ENCODE measurements at places on chromosomes 4 and X.

DNA sequence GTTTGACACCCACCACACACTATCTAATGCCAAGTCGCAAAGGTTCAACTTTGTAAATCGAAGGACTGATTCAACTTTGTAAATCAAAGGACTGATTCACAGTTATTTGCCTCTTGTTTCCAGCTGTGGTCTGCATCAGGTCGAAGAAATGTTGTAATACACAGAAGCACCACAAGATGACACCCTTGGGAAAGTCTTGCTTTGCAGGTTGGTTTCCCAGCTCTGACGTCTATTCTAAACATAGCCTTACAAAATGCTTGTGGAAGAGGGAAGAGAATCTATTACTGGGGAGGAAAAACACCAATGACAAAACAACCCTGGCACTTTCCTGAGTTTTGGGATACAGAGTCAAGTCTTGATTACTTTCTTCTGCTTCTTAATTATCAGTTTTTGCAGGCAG, 35.3 kb downstream of the SUPT20HL1 start:
- DNase-seq = no peak

- no peak for DNase-seq
Measured at GRCh38 chr4:60020389-60020788, 1179.7 kb upstream of the ADGRL3 start.

- no peak for DNase-seq
Measured at GRCh38 chr4:52912608-52913007, 50.5 kb downstream of the RASL11B start.

DNA sequence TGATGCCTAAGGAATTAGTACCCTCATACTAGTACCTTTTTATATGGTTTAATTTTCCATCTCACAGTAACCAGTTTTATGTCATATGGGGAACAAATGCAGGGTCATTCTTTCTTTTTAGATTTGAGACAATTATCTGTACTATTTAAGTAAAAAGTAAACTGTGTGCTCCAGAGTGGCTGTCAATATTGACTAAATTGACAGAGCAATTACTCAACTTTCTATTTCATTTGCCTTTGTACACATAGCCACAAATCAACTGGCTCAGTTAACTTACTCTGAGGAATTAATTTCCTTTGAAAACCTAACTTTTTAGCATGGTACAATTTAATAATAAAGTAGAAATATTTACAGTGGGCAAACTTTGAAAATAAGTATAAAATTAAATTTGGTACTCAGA, 28.5 kb upstream of the TEX13C start:
- no peak for DNase-seq

DNA sequence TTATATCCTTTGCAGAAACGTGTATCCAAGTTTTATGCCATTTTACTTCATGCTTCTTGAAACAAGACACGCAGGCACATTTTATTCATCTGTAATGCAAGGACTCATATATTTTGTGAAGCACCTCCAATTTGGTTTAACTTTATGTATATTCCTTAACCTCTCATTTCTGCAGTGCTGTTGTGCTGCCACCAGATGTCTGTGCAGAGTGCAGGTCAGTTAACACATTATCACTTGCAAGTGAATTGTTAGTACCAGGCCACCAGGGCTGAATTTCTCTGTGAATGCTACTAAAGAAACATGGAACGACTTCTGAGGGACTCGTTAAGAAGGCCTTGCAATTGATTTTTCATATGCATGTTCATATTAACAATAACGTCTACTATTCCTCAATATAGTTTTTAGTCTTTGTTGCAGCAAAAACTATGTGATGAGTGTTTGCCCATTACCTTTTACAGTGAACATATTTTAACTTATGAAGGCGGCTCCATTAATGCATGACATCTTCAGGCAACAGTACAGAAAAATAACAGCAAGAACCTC, 770.3 kb downstream of the NLGN4X start:
- DNase-seq = no peak

DNA sequence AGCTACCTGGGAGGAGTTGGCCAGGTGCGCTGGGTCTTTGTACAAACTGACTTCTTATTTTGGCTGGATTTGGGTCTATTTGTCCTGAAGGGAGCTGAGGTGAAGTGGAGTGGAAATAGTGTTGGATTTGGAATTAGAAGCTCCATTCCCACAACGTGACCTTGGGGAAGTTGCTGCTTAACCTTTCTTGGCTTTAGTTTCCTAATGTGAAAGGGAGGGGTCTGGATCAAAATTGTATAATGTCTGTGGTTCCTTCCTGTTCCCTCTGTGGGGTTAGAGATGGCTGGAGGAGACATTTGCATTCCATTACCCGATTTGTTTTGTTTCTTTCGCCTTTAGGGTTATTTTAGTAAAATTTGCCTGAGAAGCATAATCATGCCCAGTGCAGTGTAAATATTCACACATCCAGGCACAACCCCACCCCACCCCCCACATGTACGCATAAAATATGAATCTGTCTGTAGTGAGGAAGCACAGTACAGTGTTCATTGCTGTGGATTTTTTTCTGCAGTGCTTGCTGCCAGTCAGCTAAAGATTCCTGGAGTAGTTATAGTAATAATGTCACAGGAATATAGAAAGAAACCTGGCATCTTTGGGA, 21.5 kb downstream of the JADE1 start:
- DNase-seq = no peak

- DNase-seq = no peak
Measured at GRCh38 chr4:181200076-181200475, 1043.1 kb upstream of the TENM3 start.

DNA sequence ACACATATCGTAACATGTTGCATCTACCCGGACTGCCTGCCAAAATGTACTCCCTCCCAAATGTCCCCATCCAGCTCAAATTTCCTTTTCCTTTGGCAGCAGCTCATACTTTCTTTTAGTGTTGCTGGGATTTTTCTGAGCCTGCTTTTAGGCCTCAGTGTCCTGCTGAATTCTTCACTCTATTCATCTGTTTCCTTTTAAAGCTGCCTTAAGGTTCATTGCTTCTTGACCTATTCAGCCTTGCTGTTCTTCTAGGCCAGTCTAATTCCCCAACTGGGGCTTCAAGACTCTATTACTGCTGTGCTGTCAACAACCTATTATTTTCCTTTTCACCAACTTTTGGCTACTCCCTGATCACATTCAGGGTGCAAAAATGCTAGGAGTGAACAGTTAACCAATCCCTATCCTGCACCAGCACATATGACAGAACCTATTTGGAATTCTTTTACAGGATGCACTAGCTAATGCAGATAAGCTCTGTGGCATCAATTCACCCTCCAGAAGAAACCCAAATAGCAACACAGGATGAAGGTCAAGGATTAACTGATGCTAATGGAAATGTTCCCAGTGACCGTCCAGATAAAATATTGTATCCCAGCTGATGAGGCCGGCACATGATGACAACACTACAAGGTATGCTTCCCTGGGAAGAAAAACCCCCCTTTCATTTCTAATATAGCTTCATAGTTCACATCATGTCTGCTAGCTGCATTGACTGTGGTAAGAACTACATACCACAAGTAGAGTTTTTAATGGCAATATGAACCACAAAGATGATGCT, 114.7 kb upstream of the TTC29 start:
- no peak for DNase-seq

GRCh38 chrX:36431819-36432218, 512.3 kb downstream of the CFAP47 start:
- DNase-seq = no peak

DNA sequence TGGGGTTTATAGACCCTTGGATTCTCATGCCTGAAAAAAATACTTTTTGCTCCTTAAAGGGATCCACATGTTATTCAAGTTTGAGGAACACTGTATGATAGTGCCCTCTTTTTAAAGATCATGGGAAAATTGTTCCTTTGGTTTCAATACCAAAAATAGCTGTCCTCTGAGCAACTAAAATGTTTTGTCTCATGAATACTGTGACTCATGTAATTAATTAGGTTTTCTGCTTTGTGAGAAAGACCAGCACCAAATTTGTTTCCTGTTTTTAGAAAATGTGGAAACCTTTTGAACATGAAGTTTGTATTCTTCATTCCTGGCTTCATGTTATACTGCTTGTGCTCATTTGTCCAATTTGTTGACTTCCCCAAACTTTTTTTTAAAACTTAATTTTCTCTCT, 127.6 kb upstream of the SH3RF1 start:
- no peak for DNase-seq

DNA sequence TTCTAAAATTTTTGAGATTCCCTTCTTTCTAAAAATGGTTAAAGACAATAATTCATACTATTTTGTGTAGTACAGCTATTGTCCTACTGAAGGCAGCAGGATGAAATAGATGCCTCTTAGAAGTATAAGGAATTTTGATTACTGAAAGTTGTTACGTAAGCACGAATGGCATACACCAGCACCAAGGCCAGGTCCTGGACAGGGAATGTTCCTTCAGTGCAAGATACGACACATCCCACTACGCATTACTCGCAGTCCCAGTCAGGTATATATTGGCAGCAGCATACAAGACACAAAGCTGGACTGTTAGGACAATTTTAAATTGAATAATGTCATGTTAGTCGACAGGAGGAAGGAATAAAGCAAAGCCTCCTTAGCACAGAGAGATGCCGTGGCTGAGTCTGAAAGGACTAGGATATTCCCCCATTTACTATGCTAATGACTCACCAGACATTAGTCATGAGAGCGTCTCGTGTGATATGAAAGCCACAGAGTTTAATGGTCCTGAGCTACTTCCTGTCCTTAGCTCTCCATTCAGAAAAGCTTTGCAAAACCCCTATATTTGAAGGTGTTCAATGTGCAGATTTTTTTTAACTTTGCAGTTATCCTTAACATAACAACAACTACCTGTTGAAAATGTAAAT, 504.3 kb downstream of the FAM133A start:
- DNase-seq = no peak

Measured in activated CD8-positive, alpha-beta memory T cell treated with anti-CD3 and anti-CD28 coated beads for 24 hours (primary cell).